Ascending aorta (tissue), 2 donors: ENCODE measurements at places on chromosomes 12 and 14.

GRCh38 chr12:63997198-63997597, 152.7 kb downstream of the SRGAP1 start:
- DNase-seq = no peak

DNA sequence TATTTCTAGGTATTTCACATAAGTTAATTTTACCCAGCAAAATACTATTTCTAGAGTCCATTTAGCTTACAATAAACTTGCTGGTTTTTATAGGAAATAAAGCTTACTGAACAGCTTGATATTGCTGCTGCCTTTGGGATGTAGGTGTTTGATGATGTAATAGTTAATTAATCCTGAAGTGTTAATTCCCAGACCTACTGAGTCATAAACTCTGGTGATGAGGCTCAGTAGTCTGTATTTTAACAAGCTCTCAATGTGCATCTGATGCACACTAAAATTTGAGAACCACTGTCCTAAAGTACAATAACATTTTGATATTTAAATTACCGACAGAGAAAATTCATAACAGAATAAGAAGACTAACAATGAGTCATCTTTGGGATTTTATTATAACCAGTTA, 168.4 kb downstream of the FUT8 start:
- no peak for DNase-seq

DNA sequence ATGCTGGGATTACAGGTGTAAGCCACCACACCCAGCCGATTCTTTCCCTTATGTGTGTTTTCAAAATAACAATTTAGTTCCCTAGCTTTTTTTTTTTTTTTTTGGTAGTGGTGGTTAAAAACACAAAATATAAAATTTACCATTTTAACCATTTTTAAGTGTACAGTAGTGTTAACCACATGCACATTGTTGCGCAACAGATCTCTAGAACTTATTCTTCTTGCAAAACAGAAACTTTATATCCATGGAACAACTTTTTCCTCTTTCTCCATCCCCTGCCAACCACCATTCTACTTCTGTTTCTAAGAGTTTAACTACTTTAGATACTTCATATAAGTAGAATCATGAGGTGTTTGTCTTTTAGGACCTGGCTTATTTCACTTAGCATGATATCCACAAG, 1.1 kb upstream of the NDUFA12 start:
- DNase-seq = no peak

DNA sequence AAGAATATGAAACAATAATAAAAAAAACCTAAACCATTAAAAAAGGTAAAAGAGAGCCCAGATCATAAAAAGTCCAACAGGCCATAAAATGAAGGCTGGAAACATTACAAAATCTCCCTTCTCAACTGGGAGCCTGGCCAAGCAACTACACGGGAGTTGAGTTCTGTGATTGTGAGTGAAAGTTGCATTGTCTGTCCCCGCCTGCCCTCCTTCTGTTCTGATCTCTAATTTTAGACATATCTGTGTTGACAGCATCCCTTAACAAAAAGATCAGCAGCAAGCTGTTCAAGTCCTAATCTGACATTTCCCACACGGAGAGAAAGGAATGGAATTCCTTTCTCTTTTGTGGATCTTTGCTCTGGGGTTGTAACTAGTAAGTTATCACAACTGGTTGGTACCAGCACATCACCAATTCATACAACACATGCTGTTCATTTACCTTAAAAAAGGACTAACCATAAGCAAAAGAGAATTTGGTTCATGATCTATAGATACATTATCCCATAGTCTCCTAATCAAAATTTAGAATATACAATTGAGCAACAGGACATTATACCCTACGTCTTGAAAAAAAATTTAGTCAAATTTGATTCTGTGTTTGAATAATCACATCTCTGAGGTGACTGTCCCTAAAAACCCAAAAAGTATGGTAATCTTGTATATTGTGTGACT, 205.1 kb upstream of the GZMB start:
- DNase-seq = no peak

DNA sequence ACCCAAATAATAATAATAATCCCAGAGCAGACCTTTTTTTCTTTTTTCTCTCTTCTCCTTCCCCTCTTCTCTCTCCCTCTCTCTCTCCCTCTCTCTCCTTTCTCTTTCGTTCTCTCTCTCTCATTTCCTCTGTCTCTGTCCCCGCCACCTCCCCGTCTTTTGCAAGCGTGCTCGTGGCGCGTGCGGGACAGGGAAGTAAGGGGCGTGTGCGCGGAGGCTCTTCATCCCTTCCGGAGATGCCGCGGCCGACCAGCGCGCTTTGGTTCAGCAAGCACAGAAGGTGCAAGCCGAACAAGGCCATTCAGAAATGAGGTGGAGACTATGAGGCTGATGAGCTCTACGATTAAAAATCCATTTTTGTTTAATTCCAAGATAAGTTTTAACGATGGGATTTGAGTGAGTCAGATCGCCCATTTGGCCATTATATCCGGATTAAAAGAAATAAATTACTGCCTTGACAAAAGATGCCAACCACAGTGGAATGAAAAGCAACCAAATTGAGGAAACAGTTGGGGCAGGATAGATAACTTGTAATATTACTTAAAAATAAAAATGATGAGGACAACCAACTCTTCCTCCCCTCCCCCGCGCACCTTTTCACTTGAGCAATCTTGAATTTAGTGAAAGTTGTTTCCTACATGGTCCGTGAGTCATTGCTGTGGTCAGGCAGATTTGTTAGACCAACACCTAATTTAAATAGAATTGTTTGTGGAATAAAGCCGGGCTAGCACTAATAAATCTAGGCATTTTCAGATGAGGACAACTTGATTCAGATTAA, 1.2 kb upstream of the AMIGO2 start:
- peak; percentile 77 for DNase-seq

- no peak for DNase-seq
Measured at GRCh38 chr12:68349220-68349621, 17.1 kb upstream of the MDM1 start.

GRCh38 chr12:105359856-105360255, 29.4 kb downstream of the C12orf75 start:
- no peak for DNase-seq

GRCh38 chr12:7241404-7242005, 52.0 kb downstream of the PEX5 start:
- no peak for DNase-seq

GRCh38 chr12:12786351-12786705, 869 bp downstream of the APOLD1 start:
- DNase-seq = no peak

GRCh38 chr12:52024845-52025230, 18.1 kb downstream of the TAMALIN start:
- no peak for DNase-seq

GRCh38 chr14:39107591-39107996, 4.6 kb upstream of the SEC23A start:
- DNase-seq = no peak

GRCh38 chr12:53586745-53587144, 39.4 kb downstream of the ATF7 start:
- DNase-seq = no peak

GRCh38 chr14:75626863-75627262, 33.8 kb downstream of the ERG28 start:
- DNase-seq = no peak

DNA sequence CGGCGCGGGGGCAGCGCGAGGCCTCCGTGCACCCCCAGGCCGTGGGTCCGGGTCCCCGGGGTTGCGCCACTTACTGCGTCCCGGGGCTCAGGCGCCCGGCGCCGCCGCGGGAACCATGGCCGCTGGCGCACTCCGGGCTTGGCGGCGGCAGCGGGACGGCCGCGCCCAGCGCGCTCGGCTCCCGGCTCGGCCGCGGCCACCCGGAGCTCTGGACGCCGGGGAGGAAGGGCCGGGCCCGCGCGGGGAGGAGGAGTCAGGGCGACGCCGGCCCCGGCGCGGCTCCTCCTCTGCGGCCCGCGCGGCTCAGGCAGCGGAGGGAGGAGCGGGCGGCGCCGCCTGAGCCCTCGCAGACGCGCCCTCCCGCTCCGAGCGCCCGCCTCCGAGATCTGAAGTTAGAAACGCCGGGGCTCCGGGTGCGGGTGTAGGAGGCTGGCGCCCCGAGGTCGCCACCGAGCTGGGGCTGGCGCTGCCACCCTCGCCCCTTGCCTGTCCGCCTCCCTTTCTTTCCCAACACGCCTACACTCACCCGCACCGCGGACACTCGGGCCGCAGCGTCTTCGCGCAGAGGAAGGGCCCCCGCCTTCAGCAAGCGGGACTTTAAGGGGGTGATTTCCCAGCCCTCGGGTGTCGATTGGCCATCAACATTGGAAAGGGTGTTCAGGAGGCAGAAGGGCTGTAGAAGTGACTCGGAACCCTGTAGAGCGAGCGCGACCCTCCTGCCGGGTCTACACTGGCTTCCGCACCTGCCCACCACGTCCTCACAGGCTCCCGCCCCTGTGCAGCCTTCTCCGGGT, at the start of gene NIN:
TSS of gene NIN (minus strand) at position 231 of the 794 bp plus-strand sequence. CDS start 9,106 bp downstream, outside the sequence.
- DNase-seq = no peak

GRCh38 chr14:36075203-36075602, 101.3 kb downstream of the PTCSC3 start:
- no peak for DNase-seq
